ENCODE measurements at places on chromosomes 1 and 21.

- no peak for DNase-seq
These were observed 73.2 kb upstream of the COA6 start for GRCh38 chr1:234300096-234300495.

- peak; percentile 69 for DNase-seq
These were observed 2.1 kb upstream of the S100A9 start for GRCh38 chr1:153355445-153356071.

DNA sequence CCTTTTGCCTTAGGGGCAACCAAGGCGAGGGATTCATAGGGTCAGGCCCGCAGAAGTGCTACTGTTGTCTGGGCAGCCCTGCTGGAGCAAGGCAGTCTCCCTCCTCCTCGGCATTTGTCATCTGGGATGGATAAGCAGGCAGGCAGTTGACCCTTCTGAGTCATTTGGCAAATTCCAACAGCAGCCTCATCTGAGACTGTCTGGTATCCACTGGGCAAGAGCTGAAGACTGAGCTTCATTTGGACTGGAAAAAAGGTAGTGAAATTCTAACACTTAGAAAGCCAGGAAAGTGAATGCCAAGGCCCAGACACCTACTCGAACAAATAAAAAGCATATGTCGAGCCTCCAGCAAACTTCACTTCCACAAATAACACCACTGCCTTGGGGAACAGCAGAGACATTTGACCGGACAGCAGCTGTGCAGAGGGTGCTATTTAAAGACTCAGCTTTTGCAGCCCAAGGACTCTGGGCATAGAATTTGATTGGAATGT, 4.0 kb upstream of the ZBTB40 start:
- DNase-seq = no peak

DNA sequence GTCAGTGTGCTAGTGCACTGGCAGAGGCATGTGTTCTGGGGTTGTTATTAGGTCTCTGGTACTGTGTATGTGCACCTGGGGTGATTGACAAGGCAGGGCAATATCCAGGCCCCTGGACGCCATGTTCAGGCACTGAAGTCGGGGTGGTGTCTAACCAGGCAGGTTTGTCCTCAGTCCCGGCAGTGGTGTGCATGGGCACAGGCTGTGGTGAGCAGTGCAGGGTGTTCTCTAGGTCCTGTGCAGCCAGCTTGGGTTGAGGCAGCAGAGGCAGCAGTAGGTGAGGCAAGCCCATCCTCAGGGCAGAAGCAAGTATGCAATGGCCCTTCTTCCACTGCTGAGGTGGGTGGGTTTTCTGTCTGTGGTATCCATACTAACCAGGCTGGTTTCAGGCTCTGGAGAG, 252.3 kb upstream of the LRRC7 start:
- no peak for DNase-seq

- no peak for DNase-seq
These were observed 95.5 kb downstream of the TRIM11 start for GRCh38 chr1:228311091-228311490.

DNA sequence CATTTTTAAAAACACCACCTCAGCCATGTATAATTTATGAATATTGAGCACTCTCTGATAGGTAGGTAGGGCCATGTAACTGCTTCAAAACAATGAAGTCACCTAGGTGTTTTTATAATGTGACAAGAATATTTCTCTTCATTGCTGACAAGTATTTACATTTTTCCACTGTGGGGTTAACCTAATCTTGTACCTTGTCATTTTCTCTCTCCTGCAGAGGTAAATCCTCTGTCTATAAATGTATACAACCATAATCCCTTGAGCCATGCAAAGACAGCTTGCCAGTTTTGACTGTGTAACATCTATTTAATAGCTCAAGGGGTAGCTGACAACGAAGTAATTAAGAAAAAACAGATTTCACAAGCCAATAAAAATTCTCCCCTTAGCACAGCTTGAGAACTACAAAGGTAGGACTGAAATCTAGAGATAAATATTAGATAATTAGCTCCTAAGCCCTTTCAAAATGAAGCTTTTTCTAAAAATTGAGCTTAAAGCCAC, 137.6 kb upstream of the POGK start:
- DNase-seq = no peak

GRCh38 chr1:87473203-87473661, 144.6 kb downstream of the LMO4 start:
- no peak for DNase-seq

DNA sequence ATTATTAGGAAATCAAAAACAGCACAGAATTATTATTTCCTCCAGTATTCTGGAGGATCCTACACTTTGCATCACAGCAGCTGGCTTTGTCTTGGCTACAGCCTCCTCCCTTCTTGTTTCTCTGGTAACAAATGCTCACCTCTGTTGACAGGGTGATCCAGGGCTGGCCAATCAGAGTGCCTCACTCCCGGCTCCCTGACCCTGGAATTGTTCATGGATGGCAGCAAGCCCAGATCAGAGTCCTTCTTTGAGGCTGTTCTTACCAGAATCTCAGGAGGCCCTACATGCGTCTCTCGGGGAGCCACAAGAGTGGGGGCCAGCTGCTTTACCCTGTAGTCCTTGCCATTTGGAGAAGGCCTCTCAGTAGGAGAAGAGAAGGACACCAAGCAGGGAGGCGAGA, 48.4 kb upstream of the IGSF5 start:
- no peak for DNase-seq

- no peak for DNase-seq
These were observed 78.2 kb upstream of the SLC44A3 start for GRCh38 chr1:94741996-94742395.

DNA sequence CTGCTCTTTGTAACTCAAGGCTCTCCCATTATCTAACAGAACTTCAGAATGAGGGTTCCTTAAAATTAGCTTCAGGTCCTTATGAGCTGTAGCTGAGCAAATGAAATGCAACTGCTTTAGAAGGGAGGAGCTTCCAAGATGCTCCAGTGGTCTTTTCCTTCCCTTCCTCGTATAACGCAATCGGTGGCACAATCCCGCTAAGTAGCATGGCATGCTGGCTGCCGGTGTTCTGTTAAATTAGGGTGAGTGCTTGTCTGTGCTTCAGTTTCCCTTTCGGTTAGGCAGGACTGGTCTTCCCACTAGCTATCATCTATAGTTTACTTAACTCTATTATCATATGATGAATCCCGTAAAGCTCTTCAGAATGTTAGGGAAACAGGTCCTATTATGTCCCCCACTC, 917 bp downstream of the KIAA0040 start:
- DNase-seq = peak; percentile 22

GRCh38 chr1:20740781-20741180, 8.3 kb upstream of the SH2D5 start:
- no peak for DNase-seq

DNA sequence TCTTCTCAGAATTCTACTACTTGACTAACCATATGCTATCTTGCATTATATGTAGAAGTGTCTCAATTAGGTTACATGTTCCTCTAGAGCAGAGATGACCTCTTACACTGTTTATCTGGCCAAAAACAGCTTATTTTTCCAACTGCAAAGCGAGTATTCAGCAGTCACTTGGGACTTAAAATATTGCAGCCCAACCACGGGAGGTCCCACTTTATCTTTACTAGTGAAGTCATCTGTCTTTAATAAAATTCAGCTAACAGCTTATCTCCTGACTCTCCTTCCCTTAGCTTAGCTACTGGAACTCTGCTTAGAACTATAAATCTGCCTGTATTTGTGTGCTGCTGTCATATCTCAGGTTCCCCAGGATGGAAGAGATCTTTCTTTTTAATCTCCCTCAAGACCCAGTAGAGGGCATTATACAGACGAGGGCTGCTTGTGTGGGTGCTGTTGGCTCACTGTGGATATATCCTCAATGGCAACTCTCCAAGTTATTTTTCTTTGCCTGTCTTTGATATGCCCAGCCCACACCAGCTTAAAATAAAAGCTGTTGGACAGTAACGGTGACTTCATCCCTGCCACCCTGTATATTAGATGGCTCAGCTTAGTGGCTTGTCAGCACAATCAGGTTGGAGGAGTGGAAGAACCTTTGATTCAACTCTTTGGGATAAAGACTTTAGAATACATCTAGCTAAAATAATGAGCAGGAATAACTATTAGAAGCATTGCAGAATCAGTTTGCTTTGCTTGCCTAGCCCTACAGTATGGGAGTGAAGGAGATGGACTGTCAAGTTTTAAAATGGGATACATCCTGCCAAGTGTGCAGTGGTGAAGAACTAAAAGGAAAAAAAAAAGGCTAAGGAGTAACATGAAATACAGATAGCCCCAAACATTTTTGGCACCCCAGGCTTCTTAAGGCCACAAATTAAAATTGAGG, 9.6 kb downstream of the ENSA start:
- peak; percentile 40 for DNase-seq

GRCh38 chr1:43235451-43236121, 34.2 kb upstream of the TMEM125 start:
- DNase-seq = no peak

- no peak for DNase-seq
These were observed 33.3 kb downstream of the COQ8A start for GRCh38 chr1:226973371-226973897.

- DNase-seq = no peak
These were observed 30.0 kb upstream of the PADI6 start for GRCh38 chr1:17342014-17342441.

DNA sequence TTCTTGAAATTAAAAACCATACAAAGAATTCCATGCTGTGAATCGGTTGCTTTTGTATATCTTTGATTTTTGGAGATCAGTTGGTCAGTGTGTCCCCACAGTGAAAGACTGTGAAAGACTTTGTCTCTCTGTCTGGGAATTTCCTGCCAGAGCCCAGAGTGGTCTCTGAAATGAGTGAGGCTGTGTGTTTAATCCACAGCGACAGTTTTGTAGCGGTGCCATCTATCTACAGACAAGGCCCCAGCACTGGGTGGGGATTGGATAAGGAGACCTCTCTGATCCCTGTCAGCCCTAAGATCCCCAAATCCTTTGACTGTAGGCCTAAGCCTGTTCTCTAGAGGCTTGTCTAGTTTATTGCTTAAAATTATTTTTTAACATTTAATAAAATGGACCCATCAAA, 10.3 kb downstream of the GPR25 start:
- no peak for DNase-seq

GRCh38 chr1:18929686-18930085, 26.8 kb downstream of the IFFO2 start:
- no peak for DNase-seq

GRCh38 chr1:147242449-147243227, at the start of gene CHD1L:
CHD1L (plus strand) TSS chr1:147242684; CDS start chr1:147242704, 20 bp downstream.
- peak; percentile 95 for DNase-seq

DNA sequence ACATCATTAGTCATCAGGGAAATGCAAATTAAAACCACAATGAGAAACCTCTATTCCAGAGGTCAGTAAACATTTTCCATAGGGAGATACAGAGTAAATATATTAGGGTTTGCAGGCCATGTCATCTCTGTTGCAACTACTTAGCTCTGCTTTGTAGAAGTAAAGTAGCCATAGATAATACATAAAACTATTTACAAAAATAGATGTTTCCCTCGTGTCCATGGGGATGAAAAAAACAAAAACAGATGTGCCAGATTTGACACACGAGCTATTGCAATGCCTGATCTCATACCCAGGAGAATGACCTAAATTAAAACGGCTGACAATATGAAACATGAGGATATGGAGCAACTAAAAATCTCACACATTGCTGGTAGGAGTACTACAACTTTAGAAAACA, 17.3 kb downstream of the LTN1 start:
- DNase-seq = no peak

DNA sequence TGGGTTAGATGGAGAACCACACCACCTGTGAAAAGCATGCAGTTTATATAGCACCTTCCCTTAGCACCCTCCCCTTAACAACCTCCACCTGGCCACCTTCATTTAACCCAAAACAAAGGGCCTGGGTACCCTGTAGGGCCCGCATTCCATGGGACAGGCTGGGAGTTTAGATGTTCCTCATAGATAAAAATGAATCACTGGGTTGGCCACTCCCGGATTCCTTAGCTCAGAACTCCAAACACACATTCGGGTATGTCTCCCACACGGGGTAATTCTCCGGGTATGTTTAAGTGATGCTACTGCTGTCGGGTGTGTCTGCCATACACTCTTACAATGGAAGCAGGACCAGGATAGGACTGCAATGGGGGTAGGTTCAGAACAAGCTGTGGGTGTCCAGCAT, 43.9 kb upstream of the FOXO6 start:
- no peak for DNase-seq

DNA sequence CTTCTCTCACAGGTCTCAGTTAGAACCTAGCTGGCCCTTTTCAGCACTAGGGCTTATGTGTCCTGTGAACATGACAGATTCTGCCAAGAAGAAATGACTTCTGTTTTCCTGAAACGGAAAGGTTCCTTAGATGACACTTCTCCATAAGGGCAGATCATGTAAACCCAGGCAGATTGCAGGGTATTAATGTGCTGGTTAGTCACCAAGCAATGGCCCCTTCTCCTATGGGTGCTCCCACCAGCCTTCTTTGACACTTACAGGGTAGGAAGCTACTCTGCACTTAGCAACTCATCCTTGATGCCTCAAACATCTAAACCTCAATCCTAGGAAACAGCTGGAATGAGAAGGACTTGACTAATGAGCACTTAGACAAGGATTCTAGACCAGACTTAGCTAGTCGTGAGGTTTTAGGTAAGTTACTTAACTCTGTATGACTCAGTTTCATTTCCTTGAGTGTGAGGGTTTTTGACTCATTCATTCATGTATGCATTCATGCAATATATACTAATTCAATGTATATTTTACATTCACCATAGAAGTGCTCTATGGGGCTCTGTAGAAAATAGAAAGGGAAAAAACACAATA, 74.1 kb upstream of the PLXNA2 start:
- no peak for DNase-seq

DNA sequence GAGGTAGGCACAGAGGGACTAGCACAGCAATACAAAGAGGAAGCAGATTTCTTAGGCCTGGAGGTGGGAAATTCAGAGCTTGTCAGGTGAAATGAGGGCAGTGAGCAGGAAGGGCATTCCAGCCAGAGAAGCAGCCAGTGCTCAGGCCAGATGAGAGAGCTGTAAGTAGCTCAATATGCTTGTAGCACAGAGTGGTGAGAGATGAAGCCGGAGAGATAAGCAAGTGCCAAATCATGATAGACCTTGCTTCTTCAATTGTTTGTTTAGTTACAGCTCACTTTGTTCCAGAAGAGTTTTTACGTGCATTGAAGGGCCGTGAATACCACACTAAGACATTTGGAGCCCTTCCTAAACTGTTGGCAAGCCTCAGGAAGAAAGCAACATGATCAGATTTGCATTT, 42.0 kb upstream of the ADAMTS1 start:
- DNase-seq = no peak

GRCh38 chr1:164265232-164265631, 293.8 kb upstream of the PBX1 start:
- no peak for DNase-seq

DNA sequence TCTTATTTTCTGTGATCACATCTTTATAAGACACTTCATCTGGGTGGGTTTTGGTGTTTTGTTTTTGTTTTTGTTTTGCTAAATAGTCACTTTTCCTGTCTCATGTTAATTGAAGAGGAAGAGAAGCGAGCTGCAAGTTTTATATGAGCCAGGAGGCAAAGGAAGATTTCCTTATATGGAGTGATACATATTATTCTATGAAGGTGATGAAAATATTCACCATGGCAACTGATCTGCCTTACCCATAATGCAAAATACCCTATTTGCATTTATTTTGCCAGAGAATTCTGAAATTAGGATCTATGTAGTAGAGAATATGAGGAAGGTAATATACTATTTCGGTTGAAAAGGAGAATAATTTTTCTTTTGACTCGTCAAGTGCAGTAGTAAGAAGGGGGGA, 13.9 kb downstream of the CXADR start:
- no peak for DNase-seq

Data from CD4-positive, alpha-beta T cell treated with Interleukin-1 beta for 1 hour (primary cell).